ENCODE measurements at places on chromosomes 3 and 15. TPM values are rescaled to one million over a fixed set of nuclear protein-coding genes. Genes with fewer than 3 reads are reported as not detected.
A peak's percentile ranks its signal among the peaks of the same experiment; 100 is the strongest.

GOLGA8R gene
- 5.1 TPM for total RNA-seq

GOLGA6L7 gene
- not detected for total RNA-seq

- peaks cover 31% of the 10 kb centered on the region for H3K36me3 ChIP-seq
- peak overlapping the region; percentile 90 for H3K4me3 ChIP-seq
- H3K27ac ChIP-seq = peak overlapping the region; percentile 90
- peaks cover 36% of the 10 kb centered on the region for H3K4me1 ChIP-seq
- H3K27me3 ChIP-seq = no peaks in the 10 kb centered on the region
Observed at GRCh38 chr3:57557085-57557537, 1.0 kb downstream of the PDE12 start.

GRCh38 chr15:53033709-53034108, 243.6 kb upstream of the ONECUT1 start:
- no peak overlapping the region for H3K4me3 ChIP-seq
- H3K27me3 ChIP-seq = no peaks in the 10 kb centered on the region
- H3K4me1 ChIP-seq = no peaks in the 10 kb centered on the region

GRCh38 chr3:125278155-125278554, 65.6 kb upstream of the SLC12A8 start:
- H3K36me3 ChIP-seq = peaks cover 19% of the 10 kb centered on the region
- H3K4me3 ChIP-seq = no peak overlapping the region
- no peak for DNase-seq
- H3K4me1 ChIP-seq = peaks cover 3% of the 10 kb centered on the region
